Dermis blood vessel endothelial cell (primary cell): ENCODE measurements at places on chromosomes 2 and 18. TPM values are rescaled to one million over a fixed set of nuclear protein-coding genes. Genes with fewer than 3 reads are reported as not detected.

The KCNE4 gene
- total RNA-seq: 0.14 and 1.2 TPM in 2 replicates

The SIX2 gene
- total RNA-seq: 0.09 TPM in 1 of 2 replicates, not detected in the other

The OSBPL1A gene
- 13.8 and 14.3 TPM in 2 replicates for total RNA-seq

DNA sequence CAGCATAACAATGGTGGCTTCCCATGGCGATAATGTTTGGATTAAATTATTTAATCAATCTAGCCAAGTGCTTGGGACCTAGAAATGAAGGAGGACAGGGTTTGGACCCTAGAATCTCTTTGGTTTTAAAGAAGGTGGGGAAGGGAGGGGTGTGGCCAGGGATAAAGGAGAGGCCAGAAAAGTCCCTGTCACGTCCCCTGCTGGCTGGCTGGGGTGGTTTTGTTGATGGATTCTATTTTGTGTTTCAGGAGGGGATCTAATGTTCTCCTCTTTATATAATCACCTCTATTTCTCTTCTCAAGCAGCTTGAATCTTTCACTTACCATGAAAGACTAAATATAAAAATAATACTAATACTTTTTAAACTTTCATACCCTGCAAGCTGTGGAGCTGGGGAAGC is 52.6 kb upstream of the GALR1 start:
- DNase-seq: no peak

DNA sequence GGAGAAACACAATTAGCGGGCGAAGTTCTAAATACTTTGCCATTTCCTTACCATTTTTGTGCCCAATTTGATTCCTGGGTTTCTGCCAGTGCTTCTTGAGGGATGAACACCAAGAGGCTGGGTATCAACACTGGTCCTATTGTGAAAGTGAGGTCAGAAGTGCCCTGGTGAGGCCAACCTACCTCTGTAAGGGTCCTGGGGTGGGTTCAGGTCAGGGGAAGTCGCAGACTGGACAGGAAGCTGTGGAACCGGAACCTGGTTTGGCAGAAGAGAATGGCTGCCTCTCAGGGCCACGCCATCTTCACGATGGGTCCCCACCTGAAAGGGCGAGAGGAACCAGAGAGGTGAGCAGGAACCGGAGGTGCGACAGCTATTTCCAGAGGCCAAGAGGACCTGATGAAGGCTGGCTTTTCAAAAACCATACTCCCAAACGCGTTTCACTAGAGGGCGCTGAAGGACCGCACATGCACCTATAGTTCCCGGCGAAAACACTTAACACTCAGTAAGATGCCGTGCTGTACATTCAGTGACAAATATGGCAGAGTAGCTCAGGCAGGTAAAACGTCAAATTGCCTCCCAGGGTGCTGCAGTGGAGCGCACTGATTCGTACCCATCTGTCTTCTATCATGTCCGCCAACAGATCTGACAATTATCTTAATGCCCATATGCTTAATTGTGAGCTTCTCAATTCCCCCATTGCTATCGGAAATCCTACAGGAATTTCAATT is 275.3 kb upstream of the CCDC68 start:
- DNase-seq: peak; percentile 88

GRCh38 chr2:228575897-228576296 is 394.4 kb upstream of the SPHKAP start:
- DNase-seq: no peak

DNA sequence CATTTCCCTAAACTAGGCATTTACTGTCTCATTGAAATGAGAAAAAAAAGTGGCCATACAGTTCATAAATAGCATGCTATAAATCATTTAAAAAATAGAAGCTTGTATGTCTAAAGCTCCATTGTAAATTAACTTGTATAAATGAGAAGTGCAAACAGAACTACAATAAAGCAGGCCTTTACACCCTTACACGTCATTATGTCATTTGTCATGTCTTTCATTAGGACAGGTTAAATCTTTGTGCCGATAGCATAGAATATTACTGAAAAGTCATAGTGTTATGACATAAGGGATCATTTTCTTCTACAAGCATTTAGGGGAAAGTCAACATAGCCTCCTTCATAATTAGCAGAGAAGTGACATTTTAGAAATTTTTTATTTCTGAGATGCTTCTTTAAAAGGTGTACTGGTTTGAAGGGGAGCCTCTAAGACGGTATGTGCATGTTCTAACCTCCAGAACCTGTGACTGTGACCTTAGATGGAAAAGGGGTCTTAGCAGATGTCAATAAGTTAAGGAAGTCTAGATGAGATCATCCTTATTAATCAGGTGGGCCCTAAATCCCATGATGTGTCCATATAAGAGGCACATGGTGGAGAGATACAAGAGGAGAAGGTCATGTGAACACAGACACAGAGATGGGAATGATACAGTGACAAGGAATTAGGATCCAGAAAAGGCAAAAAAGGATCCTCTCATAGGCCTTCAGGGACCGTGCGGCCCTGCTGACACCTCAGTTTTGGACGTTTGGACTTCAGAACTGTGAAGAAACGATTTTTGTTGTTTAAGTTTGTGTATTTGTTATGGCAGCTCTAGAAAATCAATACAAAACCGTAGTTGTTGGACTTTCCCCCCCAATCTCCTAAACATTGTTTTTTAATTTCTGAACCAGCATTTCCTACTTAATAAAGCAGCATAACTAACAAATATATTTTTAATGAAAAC is 863.7 kb downstream of the MBD2 start:
- no peak for DNase-seq

- DNase-seq: peak; percentile 30
Observed at GRCh38 chr18:67266246-67267237, 250.0 kb downstream of the DSEL start.
